Activated CD8-positive, alpha-beta memory T cell treated with anti-CD3 and anti-CD28 coated beads, Interleukin-2, amount 10 ng/mL, durations not matched to agents 7 days and 5 days (primary cell): ENCODE measurements at places on chromosomes 5 and 9. TPM values are rescaled to one million over a fixed set of nuclear protein-coding genes. Genes with fewer than 3 reads are reported as not detected.
A peak's percentile ranks its signal among the peaks of the same experiment; 100 is the strongest.

DNA sequence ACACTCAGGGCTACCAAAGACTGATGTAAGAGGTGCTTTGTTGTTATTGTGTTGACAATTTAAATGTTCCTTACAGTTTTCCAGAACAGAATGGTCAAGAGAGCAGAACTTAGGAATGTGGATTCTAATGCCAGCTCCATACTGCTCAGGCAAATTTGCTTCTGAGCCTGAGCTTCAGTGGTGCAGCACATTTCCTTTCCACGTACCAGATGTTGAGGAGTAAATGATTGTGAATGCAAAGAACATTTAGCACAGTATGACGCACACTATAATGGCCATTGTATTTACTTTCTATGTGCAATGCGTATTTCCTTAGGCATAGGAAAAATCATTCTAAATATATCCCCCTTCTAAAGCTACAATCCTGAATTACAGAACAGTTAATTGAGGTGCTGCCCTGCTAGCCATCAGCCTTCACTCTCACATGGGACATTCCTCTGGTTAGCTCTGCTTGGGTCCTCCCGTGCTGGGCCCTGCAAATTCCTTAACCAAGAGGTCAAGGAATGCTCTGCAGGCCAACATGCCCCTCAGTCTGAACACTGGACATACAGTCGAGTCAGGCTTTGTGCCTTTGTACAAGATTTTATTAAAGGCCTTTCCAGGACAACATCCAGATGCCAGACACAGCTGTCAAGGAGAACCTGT lies 21.1 kb upstream of the TMEM174 start:
- no peaks in the 10 kb centered on the region for H3K36me3 ChIP-seq
- H3K27me3 ChIP-seq, result peaks cover 91% of the 10 kb centered on the region
- no peak for DNase-seq
- no peak overlapping the region for H3K4me3 ChIP-seq

AP3S1 gene
- total RNA-seq, result 66.2 TPM

IL13 gene
- 4.8 TPM for total RNA-seq

DNA sequence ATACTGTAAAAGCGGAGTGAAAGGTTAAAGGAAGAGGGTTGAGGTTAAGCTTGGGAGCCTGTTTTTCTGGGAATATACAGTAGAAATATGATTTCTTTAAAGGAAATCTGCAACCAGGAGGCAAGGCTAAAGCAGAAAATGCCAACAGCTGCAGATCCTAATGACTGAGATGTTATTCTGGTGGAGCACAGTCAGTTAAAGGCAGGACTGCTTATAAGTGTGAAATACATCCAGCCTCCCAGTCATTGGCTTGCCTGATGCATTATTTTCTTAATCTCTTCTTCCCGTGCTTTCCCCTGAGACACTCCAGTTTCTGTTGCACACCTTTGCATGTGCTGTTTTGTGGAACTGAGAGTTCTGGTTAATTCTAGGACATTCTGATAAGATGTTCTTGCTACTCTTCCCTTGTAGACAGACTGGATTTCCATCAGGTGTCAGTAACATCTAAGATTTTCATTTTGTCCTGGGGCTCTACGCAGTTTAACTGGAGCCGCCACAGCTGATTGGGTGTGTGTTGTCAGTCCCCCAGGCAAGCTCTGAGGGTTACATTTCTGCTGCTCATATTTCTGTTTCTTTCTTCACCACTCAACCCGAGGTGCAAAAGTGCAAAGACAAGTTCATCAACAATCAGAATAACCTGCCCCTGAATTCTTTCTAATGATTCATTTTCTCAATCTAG lies 44.4 kb downstream of the CAST start:
- H3K27ac ChIP-seq, result no peak overlapping the region
- H3K36me3 ChIP-seq, result peaks cover 7% of the 10 kb centered on the region
- no peak for DNase-seq
- peaks cover 30% of the 10 kb centered on the region for H3K4me1 ChIP-seq

TMEM174 gene
- not detected for total RNA-seq

- no peaks in the 10 kb centered on the region for H3K27me3 ChIP-seq
- DNase-seq, result no peak
- H3K36me3 ChIP-seq, result no peaks in the 10 kb centered on the region
- no peak overlapping the region for H3K4me3 ChIP-seq
- no peaks in the 10 kb centered on the region for H3K4me1 ChIP-seq
- no peak overlapping the region for H3K27ac ChIP-seq
These were observed 548.4 kb downstream of the LRRC70 start for GRCh38 chr5:63127054-63127453.

DNA sequence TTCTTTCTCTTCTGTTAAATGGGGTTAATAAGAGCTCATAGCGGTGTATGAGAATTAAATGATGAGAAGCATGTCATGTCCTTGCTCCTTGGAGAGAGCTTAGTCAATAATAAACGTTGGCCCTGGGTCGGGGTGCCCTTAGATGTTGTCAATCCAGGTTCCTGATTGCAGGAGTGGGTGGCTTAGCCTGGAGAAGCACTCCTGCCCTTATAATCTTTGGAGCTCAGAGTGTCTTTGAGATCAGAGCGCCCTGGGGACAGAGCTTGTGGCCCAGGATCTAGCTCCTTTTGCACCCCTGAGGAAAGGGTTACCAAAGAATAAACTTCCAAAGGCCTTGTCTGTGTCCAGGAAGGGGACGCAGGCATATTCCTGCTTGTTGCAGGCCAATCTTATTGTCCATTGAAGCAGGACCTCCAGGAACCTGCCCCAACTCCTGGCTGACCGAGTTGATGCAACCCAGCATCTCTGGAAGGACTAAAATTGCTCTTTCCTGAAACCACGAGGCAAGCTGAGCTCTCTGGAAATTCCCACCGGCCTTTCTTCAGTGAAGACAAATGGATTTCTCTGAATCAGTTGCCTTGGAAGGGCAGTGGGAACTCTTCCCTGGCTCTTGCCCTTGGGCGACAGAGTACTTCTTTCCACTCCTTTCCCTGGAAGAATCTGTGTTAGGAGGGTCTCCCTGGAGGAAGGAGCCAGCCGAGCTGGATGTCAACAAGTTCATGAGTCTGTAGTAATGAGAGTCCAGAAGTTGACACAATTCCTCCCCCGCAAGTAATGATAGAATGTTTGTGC lies 6.4 kb upstream of the AMBP start:
- no peak overlapping the region for H3K4me3 ChIP-seq
- no peaks in the 10 kb centered on the region for H3K36me3 ChIP-seq
- no peaks in the 10 kb centered on the region for H3K4me1 ChIP-seq

SPATA31C1 gene
- not detected for total RNA-seq

LURAP1L gene
- not detected for total RNA-seq

DNA sequence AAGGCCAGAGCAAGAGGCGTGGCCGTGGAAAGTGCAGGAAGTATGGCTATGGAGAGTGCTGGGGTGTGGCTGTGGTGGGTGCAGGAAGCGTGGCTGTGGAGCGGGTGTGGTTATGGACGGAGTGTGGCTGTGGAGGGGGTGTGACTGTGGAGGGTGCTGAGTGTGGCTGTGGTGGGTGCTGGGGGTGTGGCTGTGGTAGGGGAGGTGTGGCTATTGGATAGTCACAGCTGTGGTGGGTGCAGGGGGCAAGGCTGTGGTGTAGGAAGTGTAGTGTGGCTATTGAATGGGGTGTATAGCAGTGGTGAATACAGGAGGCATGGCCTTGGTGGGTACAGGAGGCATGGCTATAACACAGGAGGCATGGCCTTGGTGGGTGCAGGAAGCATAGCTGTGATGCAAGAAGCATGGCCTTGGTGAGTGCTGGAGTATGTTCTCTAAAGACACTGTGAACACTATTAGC lies 40.8 kb upstream of the SPATA31C2 start:
- peaks cover 51% of the 10 kb centered on the region for H3K27me3 ChIP-seq
- peak overlapping the region; percentile 67 for H3K27ac ChIP-seq
- peaks cover 2% of the 10 kb centered on the region for H3K36me3 ChIP-seq
- peaks cover 27% of the 10 kb centered on the region for H3K4me1 ChIP-seq
- peak; percentile 82 for DNase-seq
